ENCODE measurements at places on chromosomes 5 and 9. TPM values are rescaled to one million over a fixed set of nuclear protein-coding genes. Genes with fewer than 3 reads are reported as not detected.

The KIF20A gene
- 0.40 TPM for total RNA-seq

DNA sequence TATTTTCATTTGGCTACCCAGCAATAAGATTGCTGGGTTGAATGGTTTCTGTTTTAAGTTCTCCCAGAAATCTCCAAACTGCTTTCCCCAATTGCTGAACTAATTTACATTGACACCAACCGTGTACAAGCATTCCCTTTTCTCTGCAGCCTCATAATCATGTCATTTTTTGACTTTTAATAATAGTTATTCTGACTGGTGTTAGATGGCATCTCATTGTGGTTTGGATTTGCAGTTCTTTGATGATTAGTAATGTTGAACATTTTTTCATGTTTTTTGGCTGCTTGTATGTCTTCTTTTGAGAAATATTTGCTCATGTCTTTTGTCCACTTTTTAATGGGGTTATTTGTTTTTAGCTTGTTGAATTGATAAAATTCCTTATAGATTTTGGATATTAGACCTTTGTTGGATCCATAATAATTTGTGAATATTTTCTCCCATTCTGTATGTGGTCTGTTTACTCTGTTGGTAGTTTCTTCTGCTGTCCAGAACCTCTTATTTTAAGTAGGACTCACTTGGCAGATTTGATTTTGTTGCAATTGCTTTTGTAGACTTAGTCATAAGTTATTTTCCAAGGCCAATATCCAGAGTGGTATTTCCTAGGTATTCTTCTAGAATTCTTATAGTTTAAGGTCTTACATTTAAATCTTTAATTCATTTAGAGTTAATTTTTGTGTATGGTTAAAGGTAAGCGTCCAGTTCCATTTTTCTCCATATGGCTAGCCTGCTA, 793.7 kb downstream of the BRINP1 start:
- H3K4me1 ChIP-seq: no peaks in the 10 kb centered on the region
- H3K27me3 ChIP-seq: no peaks in the 10 kb centered on the region
- H3K27ac ChIP-seq: no peak overlapping the region
- no peak for DNase-seq
- no peak overlapping the region for H3K4me3 ChIP-seq

DNA sequence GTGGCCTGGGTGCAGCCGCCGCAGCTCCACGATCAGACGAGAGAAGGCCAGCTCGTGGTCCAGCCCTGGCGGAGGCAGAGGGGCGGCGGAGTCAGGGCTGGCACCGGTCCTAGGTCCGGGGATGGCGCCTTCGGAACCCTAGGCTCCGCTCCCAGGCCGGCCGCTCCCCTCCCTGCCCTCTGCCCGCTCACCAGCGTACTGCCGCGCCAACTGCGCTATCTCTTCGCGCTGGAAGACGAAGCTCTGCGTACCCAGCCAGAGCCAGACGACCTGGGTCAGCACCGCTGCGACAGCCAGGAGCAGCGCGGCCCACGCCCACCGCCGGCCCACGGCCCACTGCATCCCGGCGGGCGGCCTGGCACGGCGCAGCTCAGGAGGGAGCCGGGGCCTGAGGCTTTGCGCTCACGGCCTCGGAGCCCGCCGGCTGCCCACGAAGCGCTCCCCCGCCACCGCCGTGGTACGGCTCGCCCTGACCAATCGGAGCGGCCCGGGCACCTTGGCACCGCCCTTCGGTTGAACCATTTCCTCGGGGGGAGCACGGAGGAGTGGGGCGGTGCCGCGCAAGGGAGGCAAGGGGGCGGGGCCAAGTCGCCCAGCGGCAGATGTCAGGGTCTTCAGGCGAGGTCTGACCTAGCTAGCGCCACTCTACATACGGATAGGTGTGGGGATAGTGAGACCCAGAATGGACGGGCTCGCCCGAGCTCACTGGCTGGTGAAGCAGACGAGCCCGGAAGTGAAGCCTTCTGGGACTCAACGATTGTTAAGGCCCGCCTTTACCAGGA, at the start of gene SIGMAR1:
Gene SIGMAR1, minus strand, starts transcription at position 432 of the 782 bp plus-strand sequence. Its CDS starts 90 bp downstream, at position 342.
- peak; percentile 93 for DNase-seq
- peak within 1 kb of the TSS; percentile 78 for H3K27ac ChIP-seq

GRCh38 chr5:98453296-98453695, 320.2 kb upstream of the RGMB start:
- no peaks in the 10 kb centered on the region for H3K36me3 ChIP-seq
- no peak overlapping the region for H3K27ac ChIP-seq
- H3K4me1 ChIP-seq: no peaks in the 10 kb centered on the region

The ACOT12 gene
- total RNA-seq: not detected

- H3K27me3 ChIP-seq: no peaks in the 10 kb centered on the region
- no peak for DNase-seq
- H3K27ac ChIP-seq: no peak overlapping the region
Observed at GRCh38 chr5:143506836-143507552, 103.5 kb upstream of the NR3C1 start.

All from activated B cell treated with CpG ODN at 0.5 μM for 24 hours (primary cell).